Femur (tissue), 1 donor: ENCODE measurements at places on chromosomes 3 and 15.
A peak's percentile ranks its signal among the peaks of the same experiment; 100 is the strongest.

DNA sequence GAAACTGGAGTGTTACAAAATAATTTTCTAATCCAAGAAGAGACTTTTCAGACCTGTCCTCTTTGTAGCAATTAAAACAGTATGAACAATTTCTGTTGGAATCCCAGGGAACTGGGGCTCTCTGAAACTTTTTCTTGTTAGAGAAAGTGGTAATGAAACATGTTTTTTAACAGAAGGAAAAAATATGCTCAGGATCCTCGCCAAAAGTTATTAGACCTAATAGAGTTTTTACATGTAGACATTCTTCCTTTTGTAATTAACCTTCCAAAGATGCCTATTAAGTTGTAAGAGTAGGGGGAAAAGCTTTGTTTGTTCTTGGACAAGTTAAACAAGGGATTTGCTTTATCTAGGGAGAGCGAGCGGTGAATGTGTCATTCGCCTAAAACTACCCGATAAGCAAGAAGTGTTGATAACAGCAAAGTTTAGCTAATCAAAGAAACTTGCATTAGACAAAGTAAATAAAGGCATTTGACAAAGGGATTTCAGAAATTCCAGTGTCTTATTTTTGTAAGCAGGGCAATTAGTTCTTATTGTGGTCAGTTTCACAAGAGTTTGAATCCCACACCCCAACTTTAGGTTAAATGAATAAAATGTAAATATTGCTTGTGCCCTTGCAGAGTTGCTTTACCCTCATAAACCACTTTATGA is 2.3 kb downstream of the RARB start:
- DNase-seq: no peak

DNA sequence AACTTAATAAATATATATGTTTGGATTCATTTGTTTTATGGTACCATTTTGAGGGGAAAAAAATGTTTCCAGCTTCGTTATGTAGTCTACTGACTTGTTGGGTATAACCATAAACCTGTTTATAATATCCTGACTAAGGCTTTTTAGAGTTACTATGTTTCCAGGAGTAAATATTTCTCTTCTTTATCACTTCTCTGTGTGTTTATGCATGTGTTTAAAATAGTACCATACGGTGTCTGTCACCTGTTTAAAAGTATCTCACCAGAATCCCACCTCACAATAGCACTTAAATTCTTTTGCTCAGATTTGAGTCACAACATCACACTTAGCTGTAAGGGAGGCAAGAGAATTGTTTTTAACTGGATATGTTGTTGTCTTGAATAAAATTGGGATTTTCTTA is 15.1 kb downstream of the LACTB start:
- DNase-seq: no peak

- DNase-seq: no peak
Observed at GRCh38 chr15:36558921-36559320, 20.5 kb upstream of the CDIN1 start.

- DNase-seq: no peak
Observed at GRCh38 chr3:190092250-190092649, 28.4 kb downstream of the P3H2 start.

GRCh38 chr3:155960060-155960459 is 89.6 kb downstream of the GMPS start:
- peak; percentile 24 for DNase-seq

DNA sequence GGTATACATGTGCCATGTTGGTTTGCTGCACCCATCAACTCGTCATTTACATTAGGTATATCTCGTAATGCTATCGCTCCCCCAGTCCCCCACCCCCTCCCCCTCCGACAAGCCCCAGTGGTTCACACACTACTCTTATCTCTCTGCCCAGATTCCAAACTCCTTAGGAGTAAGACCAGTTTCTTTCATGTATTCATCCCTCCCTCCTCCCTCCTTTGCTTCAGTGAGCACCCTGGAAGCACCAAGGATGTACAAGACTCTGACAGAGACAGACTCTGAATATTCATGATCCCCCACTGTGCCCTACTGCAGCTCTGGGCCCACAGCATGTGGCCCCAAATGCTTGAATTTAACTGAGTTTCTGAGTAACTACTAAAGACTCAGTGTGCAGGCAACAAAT is 113.8 kb upstream of the RAD18 start:
- DNase-seq: no peak

- DNase-seq: no peak
Observed at GRCh38 chr15:80831606-80832224, 52.5 kb downstream of the CEMIP start.

- peak; percentile 34 for DNase-seq
Observed at GRCh38 chr3:50293079-50293801, 1.0 kb upstream of the IFRD2 start.

DNA sequence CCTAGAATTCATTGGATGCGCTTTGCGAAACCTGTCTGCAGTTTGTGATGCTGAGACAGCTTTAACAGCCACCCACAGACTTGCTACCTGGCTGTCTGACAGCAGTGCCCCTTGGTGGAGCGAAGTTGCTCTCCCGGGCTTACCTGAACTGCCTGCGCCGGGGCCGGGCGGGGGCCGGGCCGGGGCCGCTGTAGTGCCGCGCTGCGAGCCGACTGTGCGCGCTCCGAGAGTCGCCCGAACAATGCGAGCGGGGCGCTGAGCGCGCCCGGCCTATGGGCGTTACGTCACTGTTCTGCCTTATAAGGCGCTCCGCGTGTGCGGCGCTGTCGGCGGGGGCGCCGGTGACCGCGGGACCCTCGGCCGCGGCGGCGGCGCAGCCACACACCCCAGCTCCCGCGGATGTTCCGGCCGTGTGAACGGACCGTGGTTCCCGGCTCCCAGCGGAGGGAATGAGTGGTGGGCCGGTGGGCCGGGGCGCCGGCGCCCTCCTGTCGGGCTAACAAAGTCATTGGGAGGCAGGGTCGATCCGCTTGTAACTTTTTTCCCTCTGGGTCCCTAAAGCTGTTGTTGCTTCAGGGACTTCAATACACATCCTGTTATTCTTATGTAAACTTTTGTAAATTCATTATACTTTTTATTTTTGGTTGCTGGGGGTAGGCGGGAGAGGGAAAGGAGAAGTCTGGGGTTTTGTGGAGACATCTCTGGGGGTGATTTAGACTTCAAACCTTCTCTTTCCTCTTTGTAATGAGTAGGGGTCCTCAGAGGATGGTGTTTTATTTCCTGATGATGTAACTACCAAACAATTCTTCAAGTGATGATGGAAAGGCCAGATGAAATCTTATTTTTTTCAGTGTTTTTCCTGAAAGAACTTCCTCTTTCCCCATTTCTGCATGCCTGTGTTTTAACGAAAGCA is 58.5 kb downstream of the CMSS1 start:
- peak; percentile 91 for DNase-seq

- DNase-seq: no peak
Observed at GRCh38 chr3:43079536-43080332, 26.1 kb downstream of the POMGNT2 start.
